ENCODE measurements at places on chromosomes 3 and 15.

GRCh38 chr3:66320390-66320789 lies 99.6 kb downstream of the SLC25A26 start:
- no peak for ATAC-seq

GRCh38 chr3:126926684-126927400 lies 56.1 kb upstream of the PLXNA1 start:
- ATAC-seq, result peak; percentile 23

DNA sequence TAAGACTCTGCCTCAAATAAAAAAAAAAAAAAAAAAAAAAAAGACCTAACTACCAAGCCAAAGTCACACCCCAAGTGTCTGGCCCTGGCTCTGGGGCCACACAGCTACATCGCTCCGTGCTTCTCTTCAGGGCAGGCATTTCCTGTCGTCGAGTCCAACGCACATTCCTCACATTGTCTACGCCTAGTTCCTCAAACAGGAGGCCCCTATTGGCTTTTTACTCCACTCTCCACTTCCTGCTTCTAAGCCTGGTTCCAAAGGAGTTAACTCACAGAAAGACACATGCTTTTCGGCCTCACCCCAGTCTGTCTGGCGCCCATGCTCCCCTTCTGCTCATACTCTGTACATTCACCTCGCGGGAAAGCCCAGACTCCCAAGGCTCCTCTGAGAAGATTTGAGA lies 28.8 kb downstream of the KNG1 start:
- no peak for ATAC-seq

GRCh38 chr15:26126070-26126469 lies 262.9 kb upstream of the ATP10A start:
- ATAC-seq, result no peak

GRCh38 chr3:156611870-156612494 lies 57.1 kb upstream of the SSR3 start:
- no peak for ATAC-seq

- ATAC-seq, result no peak
These were observed 351.7 kb upstream of the THRB start for GRCh38 chr3:24846286-24846860.

DNA sequence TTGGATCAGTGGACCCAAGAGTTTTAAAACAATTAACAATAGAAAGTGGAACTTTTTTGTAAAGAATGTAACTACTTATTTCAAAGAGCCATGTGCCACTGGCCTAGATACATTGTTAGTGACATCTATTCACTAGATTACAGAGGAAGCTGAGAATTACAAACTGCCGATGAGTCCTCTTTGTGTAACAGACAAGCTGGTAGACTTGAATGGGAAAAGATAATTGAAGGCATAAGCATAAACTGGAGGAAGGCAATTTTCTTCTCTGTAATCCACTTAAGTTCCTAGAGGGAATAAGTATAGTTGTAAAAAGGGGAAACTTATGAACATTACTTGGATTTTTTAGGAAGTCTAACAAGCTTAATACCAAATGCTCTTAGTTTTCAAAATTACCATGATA lies 15.1 kb downstream of the THUMPD3 start:
- no peak for ATAC-seq
